Activated CD8-positive, alpha-beta memory T cell treated with anti-CD3 and anti-CD28 coated beads for 4 hours (primary cell): ENCODE measurements at places on chromosomes 4 and X.

DNA sequence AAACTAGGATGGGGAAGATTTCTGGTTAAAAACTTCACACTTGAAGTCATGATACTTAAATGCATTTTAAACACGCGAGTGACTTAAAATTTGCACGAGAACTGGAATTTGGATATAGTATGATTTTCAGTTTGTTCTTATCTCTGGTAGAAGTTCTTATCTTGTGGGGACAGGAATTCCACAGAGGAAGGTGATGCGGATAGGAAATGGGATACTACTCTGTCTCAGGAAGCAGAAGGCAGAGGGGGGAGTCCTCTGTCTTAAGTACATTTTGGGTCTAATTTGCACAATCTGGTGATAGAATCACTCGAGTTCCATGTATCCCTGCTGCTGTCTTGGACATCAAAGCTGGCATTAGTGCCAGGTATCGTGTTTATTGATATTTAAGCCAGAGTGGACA, 53.3 kb downstream of the TLL1 start:
- DNase-seq = no peak

DNA sequence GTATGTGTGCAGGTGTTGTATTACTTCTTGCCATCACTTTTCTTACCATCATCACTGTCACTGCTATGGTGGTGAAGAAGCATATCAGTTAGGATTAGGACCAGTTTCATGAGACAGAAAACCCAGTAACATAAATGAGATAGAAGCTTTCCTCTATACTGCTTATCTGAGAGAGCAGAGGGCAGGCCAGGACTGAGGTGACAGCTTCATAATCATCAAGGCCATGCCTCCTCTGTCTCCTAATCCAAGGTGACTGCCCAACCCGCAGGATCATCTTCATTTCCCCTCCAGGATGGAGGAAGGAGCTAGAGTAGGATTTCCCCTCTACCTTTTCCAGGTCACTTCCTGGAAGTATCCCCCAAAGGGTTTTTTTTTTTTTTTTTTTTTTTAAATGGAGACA, 35.4 kb downstream of the TMEM131L start:
- no peak for DNase-seq

- DNase-seq = no peak
These were observed 4.4 kb upstream of the METTL14 start for GRCh38 chr4:118680808-118681207.

- no peak for DNase-seq
These were observed 36.6 kb upstream of the WDR1 start for GRCh38 chr4:10153161-10153560.
